ENCODE measurements at places on chromosomes 1 and 21.

- DNase-seq: no peak
Observed at GRCh38 chr1:73144311-73144710, 862.0 kb upstream of the NEGR1 start.

DNA sequence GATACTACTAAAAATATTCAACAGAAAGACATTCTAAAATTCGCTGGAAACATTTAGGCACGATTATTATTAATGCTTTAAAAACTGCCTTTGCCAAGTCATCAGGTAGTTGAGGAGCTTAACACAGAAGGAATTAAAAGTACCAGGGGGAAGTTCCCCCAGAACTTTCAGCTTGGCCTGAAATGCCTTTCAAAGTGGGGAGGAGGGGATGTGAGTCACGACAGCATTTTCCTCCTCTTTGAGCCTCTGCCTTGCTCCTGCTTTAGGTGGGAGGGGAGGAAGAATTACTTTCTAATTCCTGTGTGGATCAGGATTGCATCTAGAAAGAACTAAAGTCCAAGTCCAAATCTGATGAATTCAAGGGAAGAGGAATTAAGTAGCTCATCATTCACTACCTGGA lies 183.7 kb downstream of the CLIC6 start:
- DNase-seq: no peak

DNA sequence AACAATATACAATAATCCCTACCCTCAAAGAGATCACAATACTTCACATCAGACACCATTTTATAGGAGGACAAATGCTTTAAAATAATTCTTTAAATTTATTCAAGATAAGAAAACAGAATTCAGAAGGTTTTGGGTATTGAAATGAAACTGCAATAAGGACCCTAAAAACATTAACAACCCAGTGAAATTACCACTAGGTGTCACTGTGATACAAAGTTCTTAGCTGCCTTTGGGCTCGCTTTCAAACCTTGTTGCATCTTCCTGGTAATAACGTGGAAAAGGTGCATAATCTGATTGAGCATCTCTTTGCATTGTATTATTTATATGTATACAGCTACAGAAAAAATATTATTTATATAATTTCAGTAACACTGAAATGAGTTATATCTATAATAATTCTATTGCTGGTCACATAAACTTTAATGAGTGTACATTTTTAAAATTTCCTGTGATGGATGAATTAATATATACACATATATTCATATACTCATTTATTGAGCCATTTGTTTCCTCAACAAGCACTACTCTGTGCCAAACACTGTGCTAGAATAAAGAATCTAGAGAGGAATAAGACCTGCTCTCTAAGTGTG lies 185.2 kb downstream of the FAF1 start:
- DNase-seq: no peak

DNA sequence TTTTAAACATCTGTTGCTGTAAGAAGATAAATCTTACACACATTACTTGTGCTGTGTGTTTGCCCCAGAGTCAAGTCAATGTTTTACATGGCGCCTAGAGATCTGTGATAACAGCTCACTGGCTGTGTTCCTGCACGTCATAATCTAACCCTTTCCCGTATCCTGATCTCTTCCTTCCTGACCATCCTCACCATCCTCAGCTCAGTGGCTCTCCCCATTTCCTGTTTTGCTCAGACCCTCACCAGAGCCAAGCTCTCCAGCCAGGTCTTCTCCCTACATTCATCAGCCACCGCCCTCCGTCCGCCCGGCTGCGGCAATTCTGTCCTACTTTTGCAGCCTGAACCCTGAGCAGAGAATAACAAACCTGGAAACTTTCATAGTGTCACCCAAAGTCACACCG lies 824.7 kb downstream of the USP25 start:
- DNase-seq: no peak

DNA sequence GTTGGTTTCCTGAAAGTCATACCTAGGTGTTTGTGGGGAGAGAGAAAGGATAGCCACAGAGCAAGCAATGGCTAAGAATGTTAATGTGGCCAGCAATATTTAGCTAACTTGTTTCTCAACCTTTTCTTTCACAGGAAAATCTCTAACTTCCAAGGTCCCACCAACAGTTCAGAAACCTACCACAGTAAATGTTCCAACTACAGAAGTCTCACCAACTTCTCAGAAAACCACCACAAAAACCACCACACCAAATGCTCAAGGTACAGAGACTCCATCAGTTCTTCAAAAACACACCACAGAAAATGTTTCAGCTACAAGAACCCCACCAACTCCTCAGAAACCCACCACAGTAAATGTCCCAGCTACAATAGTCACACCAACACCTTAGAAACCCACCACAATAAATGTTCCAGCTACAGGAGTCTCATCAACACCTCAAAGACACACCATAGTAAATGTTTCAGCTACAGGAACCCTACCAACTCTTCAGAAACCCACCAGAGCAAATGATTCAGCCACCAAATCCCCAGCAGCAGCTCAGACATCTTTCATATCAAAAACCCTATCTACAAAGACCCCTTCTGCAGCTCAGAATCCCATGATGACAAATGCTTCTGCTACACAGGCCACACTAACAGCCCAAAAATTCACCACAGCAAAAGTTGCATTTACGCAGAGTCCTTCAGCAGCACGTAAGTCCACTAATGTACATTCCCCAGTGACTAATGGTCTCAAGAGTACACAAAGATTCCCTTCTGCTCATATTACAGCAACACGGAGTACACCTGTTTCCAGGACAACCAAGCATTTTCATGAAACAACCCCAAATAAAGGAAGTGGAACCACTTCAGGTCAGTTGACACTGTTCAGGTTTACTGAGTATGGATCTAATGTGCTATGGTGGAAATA lies 15.3 kb downstream of the CD55 start:
- no peak for DNase-seq

GRCh38 chr1:76530953-76531352 lies 336.3 kb upstream of the ST6GALNAC5 start:
- DNase-seq: no peak

DNA sequence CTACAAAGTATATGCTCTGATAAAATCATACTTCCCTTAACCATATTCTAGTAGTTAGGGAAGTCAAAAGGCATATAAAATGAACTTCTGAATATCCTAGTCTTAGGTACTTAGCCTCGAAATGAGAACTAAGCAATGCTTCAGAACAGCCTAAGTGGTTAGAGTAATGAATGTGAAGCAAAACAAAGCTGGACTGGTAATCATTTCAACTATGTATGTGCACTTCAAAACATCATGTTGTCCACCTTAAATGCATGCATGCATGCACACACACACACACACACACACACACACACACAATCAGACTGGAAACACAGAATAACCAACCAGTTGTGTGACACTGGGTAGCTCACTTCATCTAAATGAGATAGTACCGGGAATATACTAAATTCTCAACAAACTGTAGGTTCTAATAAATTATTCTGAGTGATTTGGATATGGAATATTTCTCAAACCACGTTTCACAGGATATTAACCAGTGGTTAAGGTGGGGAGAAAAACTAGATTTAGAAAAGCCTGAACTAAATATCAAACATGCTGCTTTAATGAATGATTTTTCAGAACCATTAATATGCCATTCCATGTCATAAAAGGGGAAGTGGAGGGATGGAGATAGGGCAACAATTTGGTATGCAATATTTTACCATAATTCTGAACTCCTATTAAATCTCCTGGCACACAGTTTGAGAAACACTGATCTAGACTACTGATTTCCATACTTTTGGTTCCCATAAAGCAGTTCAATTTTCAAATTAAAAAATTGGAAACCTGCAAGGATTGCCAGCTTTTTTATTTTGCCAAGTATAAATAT lies 19.5 kb downstream of the RNF115 start:
- DNase-seq: no peak

GRCh38 chr1:64111787-64112186 lies 91.6 kb upstream of the UBE2U start:
- no peak for DNase-seq

All from tibial artery (tissue), 4 donors.